Activated CD4-positive, alpha-beta memory T cell treated with anti-CD3 and anti-CD28 coated beads, Interleukin-2, amount 10 ng/mL, durations not matched to agents 7 days and 5 days (primary cell): ENCODE measurements at places on chromosomes 5 and 9.

GRCh38 chr9:91086657-91087461 lies 274.9 kb downstream of the AUH start:
- DNase-seq, result no peak

- no peak for DNase-seq
Observed at GRCh38 chr9:69131682-69132081, 42.4 kb upstream of the TJP2 start.

DNA sequence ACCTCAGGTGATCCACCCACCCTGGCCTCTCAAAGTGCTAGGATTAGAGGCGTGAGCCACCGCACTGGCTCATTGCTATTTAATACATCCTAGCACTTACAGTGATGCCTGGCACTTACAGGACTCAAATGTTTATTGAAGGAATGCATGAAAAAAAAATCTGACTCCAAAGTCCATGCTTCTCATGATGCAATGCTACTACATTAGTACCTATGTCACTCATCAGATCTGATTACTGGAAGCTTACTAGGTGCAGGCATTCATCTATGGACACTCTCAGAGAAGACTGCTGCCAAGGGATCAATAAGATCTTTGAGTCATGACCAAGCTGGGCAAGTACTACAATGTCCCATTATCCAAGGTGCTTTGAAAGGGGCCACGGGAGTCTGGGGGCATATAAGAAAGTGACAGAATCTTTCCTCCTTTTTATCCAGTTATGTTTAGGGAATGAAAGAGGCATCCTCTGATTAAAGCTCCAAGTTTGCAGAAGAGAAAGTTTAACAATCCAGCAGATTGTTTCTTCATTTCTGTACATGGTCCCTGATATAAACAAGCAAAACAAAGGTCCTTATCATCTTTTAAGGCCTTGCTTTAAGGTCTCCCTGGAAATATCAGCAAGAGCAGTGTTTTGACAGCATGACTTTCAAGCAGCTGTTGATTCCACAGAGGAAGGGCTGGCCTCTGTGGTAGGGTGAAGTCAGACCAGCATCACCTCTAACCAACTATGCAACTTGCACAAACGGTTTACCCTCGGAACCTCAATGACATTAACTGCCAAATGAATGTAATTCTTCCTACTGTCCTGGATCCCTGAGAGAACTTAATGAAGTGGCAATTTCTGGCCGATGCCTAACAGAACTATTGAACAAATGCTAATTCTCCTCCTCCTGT lies 35.9 kb downstream of the ARPC5L start:
- DNase-seq, result no peak

DNA sequence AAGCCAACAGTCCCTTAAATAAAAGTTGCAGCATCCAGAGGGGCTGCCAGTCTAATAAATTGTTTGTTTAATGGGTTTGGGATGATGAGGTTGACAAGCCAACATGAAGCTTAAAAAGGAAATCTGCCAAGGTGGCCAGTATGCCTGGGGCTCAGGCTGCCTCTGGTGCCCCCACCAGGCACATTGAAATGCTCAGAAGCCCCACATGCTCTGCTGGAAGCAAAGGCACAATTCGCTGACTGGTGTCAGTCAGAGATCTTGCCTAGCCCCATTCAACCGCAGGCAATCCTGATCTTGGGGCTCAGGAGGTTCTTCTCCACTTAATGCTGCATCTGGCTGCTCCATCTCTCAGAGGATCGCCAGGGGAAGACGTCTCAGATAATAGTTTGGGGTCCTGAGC lies 44.2 kb upstream of the TCERG1 start:
- no peak for DNase-seq

DNA sequence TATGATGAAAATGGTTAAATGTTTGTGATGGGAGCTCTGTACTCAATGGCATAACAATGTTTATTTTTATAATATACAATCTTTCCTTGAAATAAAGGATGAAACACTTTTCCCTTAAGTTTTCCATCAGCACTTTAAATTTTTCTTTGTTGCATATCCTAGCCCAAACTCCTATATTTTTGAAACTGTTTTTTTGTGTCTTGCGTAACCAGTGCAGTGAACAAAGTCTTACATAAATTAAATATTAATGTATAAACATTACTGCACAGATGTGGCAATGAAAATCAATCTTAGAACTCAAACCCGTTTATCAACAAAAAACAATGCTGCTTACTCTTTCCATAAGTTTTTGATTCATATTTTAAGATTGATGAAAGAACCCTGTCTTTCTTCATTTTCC lies 34.1 kb upstream of the IL31RA start:
- DNase-seq, result no peak

DNA sequence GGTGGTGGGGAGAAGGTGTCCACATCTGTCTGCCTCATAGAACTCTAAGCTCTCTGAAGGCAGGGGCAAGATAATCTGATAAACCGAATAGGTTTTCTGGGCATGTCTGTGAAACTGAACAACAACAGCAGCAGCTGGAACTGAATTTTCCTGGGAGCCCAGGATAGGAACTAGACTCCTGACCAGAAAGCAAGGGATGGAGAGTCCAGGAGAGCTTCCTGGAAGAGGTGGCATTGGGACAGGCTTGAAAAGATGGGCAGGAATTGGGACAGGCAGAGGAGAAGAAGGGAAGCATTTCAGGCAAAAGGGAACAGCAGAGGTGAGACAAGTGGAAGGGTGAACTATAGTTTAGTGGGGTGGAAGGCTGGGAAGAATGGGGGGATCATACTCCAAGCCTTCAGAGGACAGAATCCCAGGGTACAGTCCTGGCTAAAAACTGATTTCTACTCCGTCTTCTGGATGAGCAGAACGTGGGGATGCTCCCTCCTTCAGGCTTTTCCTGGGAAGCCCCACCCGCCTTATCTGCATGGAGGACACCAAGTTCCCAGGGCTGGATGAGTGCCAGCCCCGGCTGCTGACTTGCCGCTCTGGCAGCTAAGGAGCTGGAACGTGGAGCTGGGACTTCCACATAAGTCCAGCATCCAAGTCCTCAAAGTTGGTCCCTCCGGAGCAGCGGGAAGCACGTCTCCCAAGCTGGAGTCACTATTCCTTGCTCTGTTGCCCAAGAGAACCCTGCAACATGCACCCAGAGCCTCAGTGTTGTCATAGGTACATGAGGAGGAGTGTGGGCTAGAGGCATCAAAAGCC lies 13.9 kb upstream of the KIF12 start:
- no peak for DNase-seq

GRCh38 chr9:89339807-89340206 lies 21.5 kb downstream of the SECISBP2 start:
- DNase-seq, result no peak

- DNase-seq, result no peak
Observed at GRCh38 chr9:78187763-78188484, 48.0 kb upstream of the CEP78 start.

GRCh38 chr5:34656001-34656699 lies at the start of gene RAI14:
Gene RAI14 (plus strand): TSS chr5:34656328. CDS start chr5:34686920, 30,592 bp downstream.
- no peak for DNase-seq

DNA sequence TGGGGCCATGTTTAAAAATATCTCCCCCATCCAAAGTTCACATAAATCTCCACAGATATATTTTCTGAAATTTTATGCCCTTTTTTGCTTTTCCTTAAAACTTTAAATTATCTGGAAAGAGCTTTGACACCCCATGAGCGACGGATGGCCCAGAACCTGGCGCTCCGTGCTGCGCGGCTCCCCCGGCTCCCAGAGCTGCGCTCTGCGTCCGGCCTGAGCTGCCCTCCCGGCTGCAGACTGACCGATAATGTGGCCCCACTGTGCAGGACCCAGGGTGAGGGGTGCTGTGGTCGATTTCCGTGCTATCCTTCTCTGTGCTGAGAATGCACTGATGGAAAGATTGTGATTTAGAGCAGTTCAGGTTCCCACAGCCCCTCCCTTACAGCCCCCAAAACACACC lies 292.3 kb upstream of the IRX4 start:
- DNase-seq, result no peak

GRCh38 chr5:58666598-58667581 lies 84.0 kb downstream of the RAB3C start:
- no peak for DNase-seq

DNA sequence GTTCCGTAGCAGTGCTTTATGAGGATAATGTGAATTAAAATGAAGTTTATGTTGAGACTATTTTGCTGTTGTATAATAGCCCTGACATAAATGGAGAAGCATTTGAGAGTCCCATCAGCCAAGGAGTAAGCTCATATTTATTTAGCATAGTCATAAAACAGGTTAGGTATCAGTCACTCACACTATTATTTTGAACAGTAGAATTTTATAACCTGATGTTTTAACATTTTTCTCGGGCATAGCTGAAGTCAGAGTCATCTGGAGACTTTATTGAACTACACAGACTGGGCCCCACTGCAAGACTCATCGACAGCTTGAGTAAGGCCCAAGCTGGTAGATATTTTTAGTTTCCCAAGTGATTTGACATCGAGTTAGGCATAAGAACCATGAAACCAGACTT lies 620.3 kb upstream of the WWC1 start:
- no peak for DNase-seq

GRCh38 chr5:136042665-136043121 lies 13.9 kb downstream of the TGFBI start:
- DNase-seq, result no peak

- peak; percentile 60 for DNase-seq
Observed at GRCh38 chr9:129383561-129384490, 205.8 kb upstream of the IER5L start.

DNA sequence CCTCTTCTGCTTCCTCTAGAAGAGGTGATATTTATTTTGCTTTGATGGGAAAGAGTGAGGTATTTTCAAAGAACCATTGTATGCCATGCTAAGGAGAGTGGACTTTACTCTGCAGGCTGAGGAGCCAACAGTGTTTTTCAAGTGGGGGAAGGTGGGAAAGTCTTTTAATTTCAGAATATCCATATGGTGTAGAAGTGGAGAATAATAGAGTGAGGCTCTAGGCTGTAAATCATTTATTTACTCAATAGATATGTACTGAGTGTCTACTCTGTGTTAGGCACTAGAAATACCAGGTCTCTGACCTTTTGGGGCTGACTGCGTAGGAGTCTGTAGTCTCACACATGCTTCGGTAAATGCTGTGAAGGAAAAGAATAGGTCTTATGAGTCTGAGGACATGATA lies 30.7 kb upstream of the TENT2 start:
- DNase-seq, result no peak

DNA sequence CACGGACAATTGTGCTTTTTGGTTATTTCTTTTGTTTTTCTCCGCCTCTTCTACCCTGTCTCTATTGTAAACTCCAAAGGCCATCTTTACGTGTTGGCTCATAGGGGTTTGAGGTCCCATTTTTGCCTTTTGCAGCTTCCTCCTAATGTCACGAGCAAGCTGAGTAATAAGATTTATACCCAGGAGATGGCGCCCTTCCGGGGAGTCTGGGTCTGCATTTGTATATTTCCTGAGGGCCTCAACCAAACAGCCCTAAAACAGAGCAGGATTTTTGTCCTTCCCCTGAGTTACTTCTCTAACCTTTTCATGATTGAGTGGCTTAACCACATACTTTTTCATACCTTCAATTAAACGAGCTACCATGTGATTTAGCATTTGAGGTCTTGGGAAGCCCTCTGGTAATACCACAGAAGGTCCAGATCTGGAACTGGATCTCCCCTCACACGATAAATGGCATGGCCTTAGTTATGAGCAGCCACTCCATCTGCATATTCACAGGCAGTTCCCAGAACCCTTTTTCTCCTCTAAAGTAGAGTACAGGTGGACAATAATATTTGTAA lies 11.2 kb upstream of the CFAP95 start:
- peak; percentile 37 for DNase-seq

DNA sequence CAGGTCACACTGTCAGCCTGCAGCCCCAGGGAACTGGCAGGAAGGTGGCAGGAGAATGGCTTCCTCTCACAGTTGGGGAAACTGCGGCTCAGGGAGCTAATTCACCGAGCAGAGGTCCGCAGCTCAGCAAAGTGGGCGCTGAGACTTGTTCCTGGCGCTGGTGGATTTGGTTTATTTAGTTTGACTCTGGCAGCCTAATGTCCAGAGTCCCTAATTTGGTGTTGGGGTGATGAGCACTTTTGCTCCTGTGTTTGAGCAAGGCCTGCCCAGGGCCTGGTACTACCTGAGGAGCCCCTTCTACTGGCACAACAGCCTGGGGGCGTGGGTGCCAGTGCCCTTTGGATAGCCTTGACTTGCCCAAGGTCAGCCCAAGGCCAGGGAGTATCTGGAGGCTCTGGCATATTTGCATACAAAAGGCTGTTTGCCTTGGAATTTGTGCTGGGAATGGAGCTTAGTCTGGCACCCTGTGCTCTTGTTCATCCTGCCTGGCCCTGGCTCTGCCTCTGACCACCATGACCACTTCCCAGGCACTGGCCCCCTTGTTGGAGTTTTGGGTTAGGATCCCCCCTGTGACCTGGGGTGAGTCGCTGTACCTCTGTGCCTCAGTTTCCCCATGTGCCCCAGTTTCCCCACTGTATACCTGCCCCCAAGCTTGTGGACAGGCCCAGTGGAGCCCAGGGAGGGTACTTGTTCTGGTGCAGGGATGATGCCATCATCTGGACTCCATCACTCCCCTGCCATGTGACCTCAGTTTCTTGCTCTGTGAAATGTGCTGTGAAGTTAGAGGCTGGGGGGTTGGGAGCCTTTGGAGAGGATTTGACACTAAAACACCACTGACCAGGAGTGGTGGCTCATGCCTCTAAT lies 1.4 kb downstream of the SUSD3 start:
- no peak for DNase-seq

GRCh38 chr5:61767231-61768080 lies 435.4 kb downstream of the ZSWIM6 start:
- DNase-seq, result no peak

DNA sequence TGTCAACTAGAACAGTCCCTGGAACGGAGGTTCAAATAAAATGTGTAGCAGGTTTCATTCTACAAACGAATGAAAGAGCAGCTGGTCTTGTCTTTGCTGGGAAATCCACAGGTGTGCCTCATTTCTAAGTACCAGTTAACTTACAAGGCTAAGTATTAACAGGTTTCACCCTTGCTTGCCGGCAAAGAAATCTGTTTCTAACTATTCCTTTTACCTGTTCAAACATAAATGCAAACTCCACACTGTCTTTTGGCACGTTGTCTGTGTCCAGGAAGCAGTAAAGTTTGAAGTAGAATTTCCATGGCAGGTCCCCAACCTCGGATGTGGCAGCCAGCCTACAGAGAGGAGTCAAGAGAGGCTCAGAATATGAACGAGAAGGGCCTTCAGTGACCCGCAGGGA lies 54.4 kb upstream of the RETREG1 start:
- DNase-seq, result no peak

- no peak for DNase-seq
Observed at GRCh38 chr5:76718381-76718832, 2.5 kb downstream of the F2R start.
